ENCODE measurements at places on chromosomes 3 and 15. TPM values are rescaled to one million over a fixed set of nuclear protein-coding genes. Genes with fewer than 3 reads are reported as not detected.

The CLDN11 gene
- total RNA-seq, result 0.33 TPM

- DNase-seq, result no peak
Observed at GRCh38 chr3:23219552-23219951, 16.4 kb downstream of the UBE2E2 start.

DNA sequence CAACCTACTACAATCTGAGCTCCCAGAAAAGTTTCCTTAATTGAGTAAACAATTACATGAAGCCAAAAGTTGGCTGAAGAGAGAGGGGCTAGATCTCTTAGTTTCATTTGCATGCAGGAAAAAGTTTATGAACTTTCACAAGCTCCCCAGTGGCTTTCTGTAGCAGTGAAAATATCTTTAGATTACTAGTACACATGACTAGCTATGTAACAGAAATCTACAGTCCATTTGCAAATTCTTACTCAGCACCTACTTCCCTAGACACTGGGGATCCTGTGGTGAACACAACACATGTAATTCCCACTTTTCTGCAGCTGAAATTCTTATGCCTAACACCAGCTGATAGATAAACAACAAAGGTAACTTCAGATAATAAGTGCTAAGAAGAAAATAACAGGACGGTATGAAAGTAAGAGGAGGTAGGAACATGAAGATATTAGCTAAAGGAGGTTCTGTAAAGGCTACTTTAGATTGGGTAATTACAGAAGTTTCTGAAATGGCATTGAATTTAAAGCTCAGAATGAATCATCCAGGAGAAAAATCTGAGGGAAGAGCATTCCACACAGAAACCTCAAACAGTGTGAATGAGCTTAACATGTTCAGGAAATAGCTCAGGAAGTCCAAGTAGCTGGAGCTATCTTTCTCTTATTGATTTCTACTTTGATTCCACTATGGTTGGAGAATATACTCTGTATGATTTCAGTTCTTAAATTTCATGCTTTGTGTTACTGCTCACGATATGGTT, 204.8 kb downstream of the MAGI1 start:
- DNase-seq, result no peak

The TMEM108 gene
- not detected for total RNA-seq

- no peak for DNase-seq
Observed at GRCh38 chr3:123941121-123941520, 19.9 kb downstream of the CCDC14 start.

Data from CD4-positive, alpha-beta memory T cell (primary cell).